ENCODE measurements at places on chromosomes 13 and 19.

DNA sequence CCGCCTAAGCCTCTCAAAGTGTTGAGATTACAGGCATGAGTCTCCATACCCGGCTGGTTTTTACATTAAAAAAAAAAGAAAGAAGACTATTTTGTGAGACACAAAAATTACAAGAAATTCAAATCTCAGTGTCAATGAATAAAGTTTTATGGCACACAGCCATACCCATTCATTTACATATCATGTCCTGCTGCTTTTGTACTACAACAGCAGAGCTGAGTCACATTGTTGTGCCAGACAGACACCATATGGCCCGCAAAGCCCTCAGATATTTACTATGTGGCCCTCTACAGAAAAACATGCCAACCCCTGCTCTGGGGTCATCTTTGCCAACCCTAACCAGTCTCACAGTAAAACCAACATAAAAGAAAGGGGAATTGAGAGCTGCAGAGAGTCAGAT lies 5.3 kb downstream of the SMIM7 start:
- DNase-seq: no peak

DNA sequence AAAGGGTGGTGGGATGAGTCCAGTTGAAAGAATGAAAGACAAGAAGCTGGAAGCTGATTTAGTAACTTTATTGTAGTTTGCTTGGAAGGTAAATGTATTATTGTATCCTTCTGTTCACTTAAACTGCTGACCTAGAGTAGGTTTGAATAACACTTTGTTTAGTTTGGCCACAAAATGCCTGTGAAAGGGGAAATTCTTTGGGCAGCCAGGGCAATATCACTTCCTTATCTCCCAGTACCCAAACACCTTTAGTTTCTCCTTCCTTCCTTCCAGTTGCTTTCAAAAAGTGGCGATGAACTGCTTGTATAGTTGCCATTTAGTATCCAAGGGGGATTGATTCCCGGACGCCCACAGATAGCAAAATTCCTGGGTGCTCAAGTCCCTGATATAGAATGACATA lies 120.1 kb downstream of the PAN3 start:
- no peak for DNase-seq

DNA sequence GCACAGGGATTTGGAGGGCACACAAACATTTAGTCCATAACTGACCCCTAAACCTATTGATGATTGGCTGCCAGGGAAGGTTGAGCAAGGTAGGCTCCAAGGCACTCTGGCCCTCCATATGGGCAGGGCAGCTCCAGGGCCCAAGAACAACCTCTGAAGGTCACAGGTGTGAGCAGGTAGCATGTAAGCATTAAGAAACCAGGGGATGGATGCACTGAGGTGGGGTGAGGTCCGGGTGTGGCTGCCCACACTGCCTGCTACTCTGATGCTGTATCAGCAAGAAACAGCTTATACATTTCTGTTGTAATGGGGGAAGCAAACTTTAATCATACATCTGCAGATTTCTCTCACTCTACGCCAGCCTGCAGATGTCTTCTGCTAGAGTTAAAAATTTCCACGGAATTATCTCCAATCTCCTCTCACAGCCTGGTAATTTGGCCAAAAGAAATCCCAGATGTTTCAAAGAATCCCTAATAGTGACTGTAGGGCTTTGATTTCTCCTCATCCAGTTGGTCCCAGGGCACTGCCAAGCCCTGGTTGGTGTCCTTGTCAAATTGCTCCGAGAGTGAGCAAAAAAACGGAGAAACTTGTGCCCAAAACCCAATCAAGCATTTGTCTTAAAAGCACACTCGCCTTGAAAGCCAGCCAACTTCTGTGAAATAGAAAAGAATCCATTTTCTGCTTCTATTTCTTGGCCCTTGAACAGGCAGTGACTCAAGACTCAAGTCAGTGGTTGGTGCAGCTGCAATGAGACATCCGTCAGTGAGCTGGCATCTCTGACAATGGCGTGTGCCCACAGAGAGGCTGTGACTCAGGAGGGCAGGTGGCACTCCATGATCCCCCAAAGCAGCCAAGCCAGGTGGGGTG lies 72.5 kb upstream of the MRI1 start:
- no peak for DNase-seq

GRCh38 chr13:99600318-99600717 lies 99.0 kb downstream of the TM9SF2 start:
- no peak for DNase-seq

DNA sequence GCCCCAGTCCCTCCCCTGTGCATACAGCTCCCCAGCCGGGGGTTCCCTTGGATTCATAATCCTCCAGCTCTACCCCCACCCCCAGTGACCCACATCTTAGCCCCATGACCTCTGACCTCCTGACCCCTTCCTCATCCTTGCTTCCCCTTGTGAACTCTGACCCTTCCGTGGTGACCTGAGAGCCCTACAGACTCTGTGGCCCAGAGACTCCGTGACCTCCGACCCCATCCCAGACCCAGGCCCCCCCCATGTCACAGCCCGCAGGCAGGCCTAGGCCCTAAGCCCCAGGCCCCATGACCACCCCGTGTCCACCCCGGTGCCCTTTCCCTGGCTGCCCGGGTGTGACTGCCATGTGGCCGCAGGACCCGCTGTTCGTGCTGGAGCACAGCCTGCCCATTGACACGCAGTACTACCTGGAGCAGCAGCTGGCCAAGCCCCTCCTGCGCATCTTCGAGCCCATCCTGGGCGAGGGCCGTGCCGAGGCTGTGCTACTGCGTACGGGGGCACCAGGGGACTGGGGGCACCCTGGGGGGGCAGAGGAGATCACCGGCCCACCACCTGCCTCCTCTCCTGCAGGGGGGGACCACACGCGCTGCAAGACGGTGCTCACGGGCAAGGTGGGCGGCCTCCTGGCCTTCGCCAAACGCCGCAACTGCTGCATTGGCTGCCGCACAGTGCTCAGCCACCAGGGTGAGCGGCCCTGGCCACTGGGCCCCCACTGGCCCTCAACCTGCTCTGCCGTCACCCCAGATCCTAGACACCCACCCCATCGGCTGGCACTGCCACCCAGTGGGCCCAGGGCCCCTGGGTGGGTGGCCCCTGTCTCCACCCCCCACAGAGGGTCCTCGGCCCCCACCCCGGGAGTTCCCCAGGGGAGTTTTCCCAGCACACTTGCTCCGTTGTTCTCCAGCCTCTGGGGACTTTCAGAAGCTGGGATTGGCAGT lies 2.4 kb upstream of the SPIB start:
- DNase-seq: no peak

GRCh38 chr13:111948811-111949210 lies 118.1 kb upstream of the SOX1 start:
- no peak for DNase-seq

DNA sequence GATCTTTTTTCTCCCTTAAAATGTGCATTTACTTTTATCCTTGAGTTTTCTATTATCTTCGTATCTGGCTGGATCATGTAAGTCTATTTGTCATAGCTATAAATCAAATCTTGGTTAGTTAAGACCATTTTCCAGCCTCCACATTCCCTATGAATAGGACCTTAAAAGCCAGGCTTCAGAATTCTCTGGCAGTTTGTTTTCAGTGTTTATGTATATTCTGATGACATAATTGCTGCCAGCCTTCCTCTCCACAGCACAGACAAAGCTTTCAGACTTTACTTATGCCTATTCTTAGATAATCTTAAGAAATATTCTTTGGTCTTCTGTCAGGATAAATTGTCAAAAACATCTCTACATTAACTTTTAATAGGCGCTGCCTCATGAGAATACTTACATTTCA lies 870.8 kb upstream of the SPRY2 start:
- no peak for DNase-seq

DNA sequence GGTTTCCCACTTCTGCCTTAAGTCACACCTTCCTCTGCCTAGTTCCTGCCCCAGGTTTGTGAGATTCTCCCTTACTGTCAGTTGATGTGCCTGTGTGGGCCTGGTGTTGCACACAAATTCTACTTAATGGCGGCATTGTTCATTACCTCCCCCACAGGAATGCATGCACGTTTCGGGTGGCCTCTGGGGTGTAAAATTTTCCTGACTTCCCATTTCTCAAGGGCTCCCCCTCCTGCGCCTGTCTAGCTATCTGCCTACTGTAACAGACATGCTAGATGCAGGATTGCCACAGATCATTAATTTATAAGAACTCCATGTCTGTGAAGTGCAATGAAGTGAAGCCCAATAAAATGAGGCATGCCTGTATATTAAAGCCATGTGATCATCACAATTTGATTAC lies 1466.3 kb downstream of the PCDH9 start:
- no peak for DNase-seq

DNA sequence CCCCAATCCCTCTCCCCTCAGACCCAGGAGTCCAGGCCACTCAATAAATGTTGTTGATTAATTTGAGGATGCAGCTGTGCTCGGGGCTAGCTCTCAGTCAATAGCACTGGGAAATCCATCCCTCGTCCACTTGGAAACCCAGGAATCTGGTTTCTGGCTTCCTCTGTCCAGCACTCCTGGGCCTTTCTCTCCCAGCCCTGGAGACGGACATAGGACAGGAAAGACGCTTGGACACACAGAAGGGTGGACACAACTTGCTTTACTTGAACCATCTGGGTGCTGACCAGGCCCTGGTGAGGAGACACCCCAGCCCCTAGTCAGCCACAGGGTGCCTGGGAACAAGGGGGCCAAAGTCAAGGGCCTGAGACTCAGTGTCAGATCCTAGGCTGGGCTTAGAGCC lies 891 bp upstream of the TNNI3 start:
- no peak for DNase-seq

GRCh38 chr13:94859278-94859691 lies 146.9 kb upstream of the SOX21 start:
- DNase-seq: no peak

GRCh38 chr13:45674908-45675307 lies 27.2 kb upstream of the CBY2 start:
- no peak for DNase-seq

DNA sequence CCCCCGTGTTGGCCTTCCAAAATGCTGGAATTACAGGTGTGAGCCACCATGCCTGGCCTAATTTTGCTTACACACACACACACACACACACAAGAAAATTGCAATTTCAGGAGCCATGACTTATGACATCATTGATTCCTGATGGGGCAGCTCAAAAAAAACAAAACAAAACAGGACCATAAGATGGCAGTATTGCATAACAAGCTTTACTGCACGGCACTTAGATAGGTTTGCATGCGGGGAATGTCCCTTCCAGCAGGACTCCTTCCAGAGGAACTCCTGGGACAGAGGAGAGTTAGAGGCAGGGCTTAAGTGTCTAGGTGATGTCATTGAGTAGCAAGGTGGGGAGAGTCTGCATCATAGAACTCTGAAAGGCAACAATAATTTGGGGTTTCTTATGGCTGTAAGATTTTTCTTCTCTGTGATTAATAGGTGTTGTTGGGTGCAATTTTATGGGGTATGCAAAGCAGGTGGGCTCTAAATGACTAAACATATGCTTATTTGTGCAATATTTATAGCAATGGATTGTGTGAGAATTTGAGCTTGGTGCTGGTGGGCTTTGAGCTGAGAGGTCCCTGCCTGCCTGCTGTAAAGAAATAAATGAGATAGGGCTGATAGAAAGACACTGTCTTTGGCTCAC lies 9.0 kb upstream of the ACSBG2 start:
- no peak for DNase-seq

DNA sequence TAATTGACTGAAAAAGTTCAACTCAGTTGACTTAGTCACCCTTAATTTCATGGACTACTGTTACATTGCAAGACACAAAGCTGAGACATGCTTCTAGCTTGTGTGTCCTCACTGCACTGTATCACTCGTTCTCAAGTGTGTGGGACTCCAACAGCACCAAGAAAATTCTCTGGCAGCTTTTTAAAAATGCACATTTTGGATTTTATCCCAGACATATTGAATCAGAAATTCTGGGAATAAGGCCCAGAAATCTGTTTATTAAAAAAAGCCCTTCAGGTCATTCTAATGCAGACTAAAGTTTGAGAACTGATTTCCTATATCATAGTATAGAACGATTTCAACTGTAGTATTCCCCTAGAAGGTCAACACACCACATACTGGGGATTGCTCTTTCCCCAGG lies 1485.3 kb downstream of the PCDH9 start:
- DNase-seq: no peak

GRCh38 chr13:62320129-62321108 lies 904.8 kb upstream of the PCDH20 start:
- no peak for DNase-seq

DNA sequence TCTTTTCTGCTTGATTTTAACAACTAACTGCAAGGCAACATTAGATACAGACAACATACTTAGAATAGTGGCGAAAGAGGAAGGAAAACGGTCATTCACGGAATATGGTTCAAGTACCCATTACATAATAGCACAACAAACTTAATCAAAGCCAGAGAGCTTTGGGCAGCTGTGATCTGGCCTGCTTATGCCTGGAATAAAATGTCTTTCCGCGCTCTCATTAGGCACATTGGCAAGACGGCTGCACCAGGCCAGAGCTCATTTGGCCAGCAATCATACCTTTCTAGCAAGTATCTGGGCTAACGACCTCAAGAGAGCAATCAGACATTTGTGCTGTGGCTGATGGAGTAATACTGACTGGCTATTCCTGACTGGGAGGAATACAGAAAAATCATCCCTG lies 112.8 kb downstream of the NALCN start:
- no peak for DNase-seq

DNA sequence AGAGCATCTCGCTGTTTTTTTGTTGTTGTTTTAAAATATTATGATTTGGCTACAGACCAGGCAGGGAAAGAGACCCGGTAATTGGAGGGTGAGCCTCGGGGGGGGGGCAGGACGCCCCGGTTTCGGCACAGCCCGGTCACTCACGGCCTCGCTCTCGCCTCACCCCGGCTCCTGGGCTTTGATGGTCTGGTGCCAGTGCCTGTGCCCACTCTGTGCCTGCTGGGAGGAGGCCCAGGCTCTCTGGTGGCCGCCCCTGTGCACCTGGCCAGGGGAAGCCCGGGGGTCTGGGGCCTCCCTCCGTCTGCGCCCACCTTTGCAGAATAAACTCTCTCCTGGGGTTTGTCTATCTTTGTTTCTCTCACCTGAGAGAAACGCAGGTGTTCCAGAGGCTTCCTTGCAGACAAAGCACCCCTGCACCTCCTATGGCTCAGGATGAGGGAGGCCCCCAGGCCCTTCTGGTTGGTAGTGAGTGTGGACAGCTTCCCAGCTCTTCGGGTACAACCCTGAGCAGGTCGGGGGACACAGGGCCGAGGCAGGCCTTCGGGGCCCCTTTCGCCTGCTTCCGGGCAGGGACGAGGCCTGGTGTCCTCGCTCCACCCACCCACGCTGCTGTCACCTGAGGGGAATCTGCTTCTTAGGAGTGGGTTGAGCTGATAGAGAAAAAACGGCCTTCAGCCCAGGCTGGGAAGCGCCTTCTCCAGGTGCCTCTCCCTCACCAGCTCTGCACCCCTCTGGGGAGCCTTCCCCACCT lies 183.3 kb downstream of the KDM4B start:
- no peak for DNase-seq

- DNase-seq: no peak
Observed at GRCh38 chr13:95382411-95382810, 81.2 kb upstream of the ABCC4 start.

GRCh38 chr19:3468211-3468610 lies 12.1 kb downstream of the SMIM24 start:
- DNase-seq: no peak

- no peak for DNase-seq
Observed at GRCh38 chr13:43206838-43207237, 183.5 kb downstream of the DNAJC15 start.

GRCh38 chr13:108407495-108407894 lies 138.0 kb downstream of the TNFSF13B start:
- DNase-seq: no peak
